Renal cortex interstitium (tissue), 15 donors: ENCODE measurements at places on chromosomes 16 and 17.

GRCh38 chr17:44314869-44315661 is 6.7 kb downstream of the RUNDC3A start:
- no peak for DNase-seq

GRCh38 chr17:60224064-60224463 is 74.3 kb downstream of the CA4 start:
- DNase-seq = no peak

DNA sequence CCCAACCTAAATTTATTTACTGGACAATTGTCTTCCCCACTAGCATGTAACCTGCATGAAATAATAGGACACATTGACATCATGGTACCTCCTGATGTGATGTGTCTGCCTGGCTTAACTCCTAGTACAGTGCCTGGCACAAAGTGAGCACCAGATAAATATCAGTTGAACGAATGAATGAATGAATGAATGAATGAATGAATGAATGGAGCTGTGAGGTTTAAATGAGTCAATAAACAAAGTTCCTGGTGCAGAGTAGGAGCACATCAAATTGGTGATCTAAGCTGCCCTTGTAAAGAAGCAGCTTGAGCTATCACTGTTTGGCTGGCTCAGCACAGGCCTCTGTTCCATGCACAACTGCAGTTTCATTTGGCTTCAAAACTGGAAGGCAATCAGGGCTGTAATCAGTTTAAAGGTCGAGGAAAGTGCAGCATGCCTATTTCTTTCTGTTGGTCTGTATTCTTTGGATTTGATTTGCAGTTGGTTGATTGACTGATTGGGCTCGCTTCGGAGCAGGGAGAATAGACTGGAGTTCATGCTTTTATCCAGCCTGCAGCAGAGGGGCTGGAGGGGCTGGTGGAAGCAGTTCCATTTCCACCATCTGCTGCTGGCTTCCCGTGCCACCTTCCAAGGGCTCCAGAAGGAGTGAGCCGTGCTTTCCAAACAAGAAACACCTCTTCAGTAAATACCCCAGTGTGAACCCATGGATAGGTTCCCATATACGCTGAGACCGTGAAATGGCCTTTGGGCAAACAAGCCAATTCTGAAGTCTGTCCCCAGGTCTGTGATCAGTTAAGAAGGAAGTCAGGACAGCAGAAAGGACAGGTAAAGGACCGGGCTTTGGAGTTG is 54.6 kb downstream of the GPRC5B start:
- DNase-seq = no peak

DNA sequence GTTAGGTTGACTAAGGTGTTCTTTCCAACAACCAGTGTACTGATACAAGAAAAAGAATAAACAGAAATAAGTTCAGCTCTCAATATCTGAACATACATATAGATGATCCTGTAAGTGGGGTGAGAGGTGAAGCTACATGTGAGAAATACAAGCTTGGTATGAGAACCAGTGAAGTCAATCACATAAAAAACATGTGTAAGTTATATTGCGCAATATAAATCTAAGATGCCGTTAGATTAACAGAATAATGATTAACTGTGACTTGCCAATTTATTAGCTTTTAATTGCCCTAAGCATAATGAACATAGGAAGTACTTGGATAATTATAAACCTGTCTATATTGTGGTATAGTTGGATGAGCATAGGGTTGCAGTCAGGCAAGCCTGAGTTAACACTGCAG is 1597.1 kb upstream of the GOT2 start:
- DNase-seq = no peak

- no peak for DNase-seq
These were observed 529.1 kb downstream of the WWOX start for GRCh38 chr16:78628461-78629045.

- DNase-seq = no peak
These were observed 4.9 kb downstream of the CD300A start for GRCh38 chr17:74471341-74471740.

GRCh38 chr17:48486557-48486956 is 44.3 kb downstream of the HOXB1 start:
- DNase-seq = no peak

- no peak for DNase-seq
These were observed 1039.2 kb upstream of the GOT2 start for GRCh38 chr16:59773330-59773729.

DNA sequence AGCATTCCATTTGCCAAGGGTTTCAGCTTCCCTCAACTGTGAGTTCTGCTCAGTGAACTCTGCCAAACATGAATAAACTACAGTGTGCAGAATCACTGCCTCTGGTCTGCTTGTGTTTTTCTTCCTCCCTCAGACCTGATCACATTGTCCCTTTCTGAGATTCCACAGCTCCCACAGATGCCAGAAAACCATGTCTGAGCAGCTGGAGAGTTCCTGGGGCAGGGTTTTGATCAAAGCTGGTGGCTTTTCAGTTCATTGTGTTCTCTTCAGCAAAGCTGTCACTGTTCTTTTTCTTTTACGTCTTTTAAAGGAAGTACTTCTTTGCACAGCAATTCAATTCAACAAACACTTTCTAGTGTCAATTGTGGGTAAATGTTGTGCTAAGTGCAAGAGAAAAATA is 555.8 kb downstream of the RBFOX1 start:
- peak; percentile 11 for DNase-seq

GRCh38 chr16:35734728-35735402 is 2275.5 kb downstream of the TP53TG3F start:
- DNase-seq = no peak

- no peak for DNase-seq
These were observed 2.5 kb downstream of the P2RX1 start for GRCh38 chr17:3913531-3914311.

DNA sequence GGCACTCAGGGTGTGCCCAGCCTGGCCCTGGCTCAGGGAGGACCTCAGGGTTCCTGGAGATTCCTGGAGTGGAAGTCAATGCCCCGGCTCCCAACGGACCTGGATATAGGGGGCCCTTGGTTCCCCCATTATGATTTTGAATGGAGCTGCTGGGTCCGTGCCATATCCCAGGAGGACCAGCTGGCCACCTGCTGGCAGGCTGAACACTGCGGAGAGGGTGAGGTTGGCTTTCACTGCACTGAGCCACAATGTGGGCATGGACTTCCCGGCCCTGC is 23.6 kb downstream of the USP6 start:
- DNase-seq = no peak

- no peak for DNase-seq
These were observed 38.5 kb downstream of the WWOX start for GRCh38 chr16:78137782-78138616.

DNA sequence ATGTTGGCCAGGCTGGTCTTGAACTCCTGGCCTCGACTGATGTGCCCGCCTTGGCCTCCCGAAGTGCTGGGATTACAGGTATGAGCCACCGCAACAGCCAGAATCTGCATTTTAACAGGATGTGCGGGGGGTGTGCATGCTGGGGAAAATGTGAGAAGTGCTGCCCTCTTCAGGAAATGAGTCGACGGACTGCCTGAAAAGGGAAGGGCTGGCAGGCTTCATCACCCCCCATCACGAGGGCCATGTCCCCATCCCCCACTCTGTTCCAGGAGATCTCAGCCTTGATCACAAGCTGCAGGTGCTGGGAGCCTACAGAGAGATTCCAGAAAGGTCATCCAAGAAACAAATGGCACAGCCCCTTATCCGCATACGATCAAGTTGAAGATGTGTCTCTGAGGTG is 195.3 kb upstream of the RPL38 start:
- DNase-seq = no peak

DNA sequence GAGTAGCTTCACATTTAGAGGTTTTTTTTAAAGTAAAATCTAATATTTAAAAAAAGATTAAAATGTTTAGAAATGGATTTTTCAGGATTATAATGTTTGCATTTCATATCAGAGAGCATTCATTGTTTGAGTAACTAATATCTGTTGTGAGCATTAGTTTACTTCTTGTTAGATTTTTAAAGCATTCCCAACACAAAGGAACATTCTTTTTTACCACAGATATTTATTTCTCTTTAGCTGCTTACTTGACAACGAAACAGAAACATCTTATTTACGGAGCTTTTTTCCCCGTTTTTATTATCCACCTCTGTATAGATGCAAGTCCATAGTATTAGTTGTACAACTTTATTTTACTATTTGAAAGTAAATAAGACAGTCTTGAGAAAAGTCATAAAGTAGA is 53.0 kb downstream of the NFAT5 start:
- no peak for DNase-seq

DNA sequence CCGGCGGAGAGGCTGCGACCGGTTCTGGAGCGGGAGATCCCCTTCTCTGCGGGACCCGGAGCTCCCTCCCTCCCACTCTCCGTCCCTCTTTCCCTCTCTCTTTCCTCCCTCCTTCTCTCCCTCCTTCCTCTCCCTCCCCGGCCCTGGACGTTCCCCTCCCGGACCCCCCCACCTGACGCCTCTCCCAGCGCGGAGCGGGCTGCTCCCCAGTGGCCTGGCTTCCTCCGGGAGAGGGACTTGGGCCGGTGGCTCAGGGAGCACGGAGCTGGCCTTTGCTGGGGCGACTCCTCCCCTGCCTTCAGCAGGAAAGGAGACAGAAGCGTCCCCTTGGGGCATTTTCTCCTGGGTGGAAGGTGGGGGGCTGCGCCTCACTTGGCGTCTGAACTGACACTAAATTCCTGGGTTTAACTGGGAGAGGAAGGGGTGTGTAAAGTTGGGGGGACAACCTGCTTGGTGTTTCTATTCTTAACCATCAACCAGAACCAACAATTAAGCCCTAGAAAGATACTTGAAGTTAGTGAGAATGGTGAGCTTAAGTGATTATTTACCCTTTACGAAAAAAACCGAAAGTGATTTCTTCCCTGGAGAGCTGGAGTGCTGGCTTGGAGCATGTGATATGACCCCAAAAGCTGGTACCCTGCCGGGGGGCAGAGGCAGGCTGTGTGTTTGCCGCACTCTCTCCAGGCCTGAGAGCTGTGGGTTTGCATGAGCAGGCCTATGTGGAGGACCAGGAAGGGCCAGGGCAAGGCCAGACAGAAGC is 775 bp downstream of the SPIRE2 start:
- DNase-seq = no peak

DNA sequence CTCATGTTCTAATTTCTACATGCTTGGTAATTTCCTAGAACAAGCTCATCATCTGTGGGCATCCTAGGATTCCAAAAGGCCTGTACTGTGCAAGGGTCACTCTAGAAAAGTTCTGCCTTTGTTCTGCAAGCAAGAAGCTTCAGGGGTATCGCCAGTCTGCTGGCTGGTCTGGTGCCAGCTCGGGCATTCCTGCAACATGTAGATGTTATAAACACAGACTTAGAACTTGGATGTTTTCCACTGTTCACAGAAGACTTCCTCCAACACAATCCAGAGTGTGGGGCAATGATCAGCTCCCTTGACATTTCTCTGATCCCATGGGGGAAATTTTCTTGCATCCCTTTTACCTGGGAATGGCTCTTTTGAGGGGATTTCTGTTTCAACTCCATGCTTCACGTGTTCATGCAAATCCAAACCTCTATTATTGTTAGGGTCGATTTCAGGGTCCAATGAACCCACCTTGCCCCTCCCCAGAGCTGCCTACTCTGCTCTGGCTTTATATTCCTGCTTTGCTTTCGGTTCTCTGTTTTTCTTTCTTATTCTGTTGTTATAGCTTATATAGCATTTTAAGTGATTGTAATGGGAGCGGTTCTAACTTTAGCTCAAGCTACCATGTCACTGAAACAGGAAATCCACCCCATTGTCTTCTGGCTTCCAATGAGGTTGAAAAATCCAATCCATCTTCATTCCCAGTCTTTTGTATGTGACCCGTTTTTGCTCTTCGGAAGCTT is 25.3 kb downstream of the UBE2O start:
- DNase-seq = no peak

DNA sequence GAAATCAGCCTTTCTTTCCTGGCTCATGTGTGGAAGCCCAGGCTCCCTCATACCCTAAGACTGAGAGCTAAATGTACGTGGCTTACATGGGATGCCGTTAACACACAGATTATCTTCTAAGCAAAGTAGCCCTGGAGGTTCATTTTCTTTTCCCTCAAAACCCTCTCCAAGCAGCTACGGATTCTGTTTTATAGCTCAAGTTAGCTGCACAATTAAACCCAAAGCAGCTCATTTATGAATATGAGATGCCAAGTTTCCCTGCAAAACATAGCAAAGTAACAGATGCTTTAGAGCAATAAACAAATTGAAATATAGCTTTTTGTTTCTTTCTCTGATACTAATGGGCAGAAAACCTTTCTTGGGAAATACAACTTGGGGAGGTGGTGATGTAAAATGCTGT is 72.0 kb downstream of the HS3ST2 start:
- no peak for DNase-seq

- DNase-seq = no peak
These were observed 33.1 kb downstream of the HS3ST2 start for GRCh38 chr16:22847100-22847499.

DNA sequence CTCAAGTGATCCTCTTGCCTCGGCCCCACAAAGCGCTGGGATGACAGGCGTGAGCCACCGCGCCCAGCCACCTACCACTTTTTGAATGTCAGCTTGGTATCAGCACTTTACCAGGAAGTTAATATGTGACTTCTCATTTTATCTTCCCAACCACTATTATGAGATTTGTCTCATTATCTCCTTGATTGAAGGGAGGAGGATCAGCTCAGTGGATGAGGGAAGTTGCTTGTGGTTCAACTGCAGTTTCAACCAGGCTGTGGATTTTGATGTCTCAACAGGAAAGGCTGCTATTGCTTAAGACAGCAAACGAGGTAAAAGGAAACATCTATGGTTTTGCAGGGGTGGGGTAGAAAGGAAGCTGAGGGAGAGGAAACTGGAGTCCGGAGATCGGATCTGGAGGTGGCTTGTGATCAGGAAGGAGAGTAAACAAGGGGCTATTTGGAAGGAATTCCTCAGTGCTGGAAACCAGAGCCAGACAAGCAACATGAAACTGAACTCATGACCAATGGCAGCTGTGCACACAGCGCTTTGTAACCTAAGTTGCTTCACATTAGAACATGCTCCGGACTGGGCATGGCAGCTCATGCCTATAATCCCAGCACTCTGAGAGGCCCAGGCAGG is 180.5 kb downstream of the VPS53 start:
- no peak for DNase-seq

DNA sequence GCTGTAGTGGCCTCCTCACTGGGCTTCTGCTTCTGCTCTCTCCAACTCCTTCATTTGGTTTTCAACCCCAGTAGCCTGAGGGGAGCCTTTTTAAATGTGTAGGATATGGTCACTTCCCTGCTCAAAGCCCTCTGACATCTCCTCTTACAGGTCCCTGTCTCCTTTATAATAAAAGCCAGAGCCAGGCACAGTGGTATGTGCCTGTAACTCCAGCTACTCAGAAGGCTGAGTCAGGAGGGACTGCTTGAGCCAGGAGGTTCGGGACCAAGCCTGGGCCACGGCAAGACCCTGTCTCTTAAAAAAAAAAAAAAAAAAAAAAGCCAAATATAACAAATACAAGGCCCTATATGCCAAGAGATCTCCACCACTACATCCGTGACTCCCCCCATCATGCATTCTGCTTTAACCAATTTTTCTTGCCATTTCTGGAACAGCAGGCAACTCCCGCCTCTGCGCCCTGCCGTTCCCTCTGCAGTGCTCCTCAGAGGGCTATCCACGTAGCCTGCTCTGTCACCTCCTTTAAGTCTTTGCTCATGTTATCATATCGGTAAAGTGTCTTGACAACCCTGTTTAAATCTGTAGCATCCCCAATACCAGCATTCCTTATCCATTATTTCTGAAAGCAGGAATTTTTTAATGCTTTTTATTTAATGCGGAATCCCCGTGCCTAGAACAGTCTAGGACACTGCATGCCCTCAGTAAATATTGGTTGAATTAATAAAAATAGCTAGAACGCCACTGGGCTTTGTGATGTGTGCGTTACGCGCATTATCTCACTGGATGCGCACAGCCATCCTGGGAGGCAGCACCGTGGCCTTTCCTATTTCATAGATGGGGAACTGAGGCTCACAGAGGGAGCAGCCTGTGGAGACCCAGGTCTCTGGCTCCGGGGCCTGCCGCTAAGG is 9.5 kb downstream of the ZNF771 start:
- DNase-seq = no peak
